ENCODE measurements at places on chromosomes 4 and X. TPM values are rescaled to one million over a fixed set of nuclear protein-coding genes. Genes with fewer than 3 reads are reported as not detected.

DNA sequence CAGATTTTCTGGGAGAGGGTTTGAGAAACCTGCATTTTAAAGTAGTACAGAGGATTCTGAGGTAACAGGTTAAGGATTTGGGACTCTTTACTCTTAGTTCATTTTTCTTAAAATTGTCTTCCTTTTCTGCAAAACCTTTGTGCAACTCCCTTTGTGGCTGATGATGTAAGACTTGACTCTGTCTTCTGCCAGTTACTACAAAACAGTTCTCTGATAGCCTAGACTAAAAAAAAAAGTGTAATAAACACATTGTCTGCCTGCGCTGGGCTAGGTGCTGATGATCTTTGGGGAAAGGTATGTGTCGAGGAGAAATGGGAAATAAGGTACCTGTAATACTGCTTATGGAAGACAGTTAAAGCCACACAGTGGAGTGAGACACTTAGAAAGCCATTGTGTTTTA lies 28.7 kb downstream of the IL13RA1 start:
- no peak for ATAC-seq

- ATAC-seq = no peak
Measured at GRCh38 chr4:174304664-174305063, 21.0 kb downstream of the CEP44 start.

GRCh38 chr4:161573836-161574235 lies 590.0 kb downstream of the FSTL5 start:
- no peak for ATAC-seq

The CLDN22 gene
- total RNA-seq = 0.16 TPM

The NLGN4X gene
- 1.00 TPM for total RNA-seq

The RNF128 gene
- total RNA-seq = 5.2 TPM

The TMSB15A gene
- not detected for total RNA-seq

The SORCS2 gene
- total RNA-seq = 5.0 TPM
